ENCODE measurements at places on chromosomes 11 and 22.

DNA sequence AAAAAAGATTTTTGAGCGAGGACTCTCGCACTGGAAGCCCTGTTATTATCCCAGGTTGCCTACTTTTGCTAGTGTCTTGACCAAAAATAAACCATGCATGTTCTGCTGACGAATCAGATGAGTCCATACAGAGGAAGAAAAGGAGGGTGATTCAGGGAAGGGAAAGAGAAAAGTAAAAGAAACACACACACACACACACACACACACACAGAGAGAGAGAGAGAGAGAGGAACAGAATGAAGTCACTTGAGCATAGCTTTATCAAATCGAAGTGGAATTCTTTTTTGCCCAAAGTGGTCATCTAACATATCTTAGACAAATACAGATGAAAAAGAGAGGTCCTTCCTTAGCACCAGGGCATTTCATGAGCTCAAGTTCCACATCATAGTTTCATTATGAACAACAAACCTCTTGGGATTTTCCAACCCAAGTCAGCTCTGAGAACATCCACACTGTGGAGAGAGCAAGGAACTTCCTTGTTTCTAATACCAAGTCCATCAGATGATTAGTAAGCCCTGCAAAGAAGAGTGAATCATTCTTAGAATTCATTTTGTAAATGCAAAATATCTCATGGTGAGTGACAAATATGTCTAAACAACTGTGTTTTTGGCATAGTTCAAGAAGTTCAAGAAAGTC is 7.7 kb upstream of the MMP12 start:
- H3K27ac ChIP-seq = no peak overlapping the region
- DNase-seq = no peak
- H3K27me3 ChIP-seq = no peaks in the 10 kb centered on the region
- H3K4me3 ChIP-seq = no peak overlapping the region

DNA sequence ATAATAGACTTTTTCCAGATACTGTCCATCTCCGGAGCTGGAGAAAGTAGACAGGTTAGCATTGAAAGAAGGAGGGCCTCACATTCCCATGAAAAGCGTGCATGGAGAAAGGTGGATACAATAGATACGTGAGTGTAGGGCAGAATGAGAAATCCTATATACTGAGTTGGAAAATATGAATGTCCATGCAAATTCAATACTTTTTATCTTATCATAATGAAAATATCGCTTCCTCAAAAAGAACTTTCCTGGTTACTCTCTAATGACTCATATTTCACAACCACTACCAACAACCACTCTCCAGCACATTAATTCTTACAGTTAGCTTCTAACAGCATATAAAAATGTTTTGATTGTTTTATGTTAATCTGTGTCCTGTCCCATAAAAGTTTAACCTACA is 22.0 kb upstream of the MS4A6A start:
- no peaks in the 10 kb centered on the region for H3K27me3 ChIP-seq
- H3K4me1 ChIP-seq = no peaks in the 10 kb centered on the region
- no peak for DNase-seq
- no peak overlapping the region for H3K27ac ChIP-seq

GRCh38 chr11:65854852-65855837 is 2.8 kb downstream of the CFL1 start:
- no peak overlapping the region for H3K27ac ChIP-seq
- H3K36me3 ChIP-seq = peaks cover 12% of the 10 kb centered on the region
- DNase-seq = no peak
- H3K4me3 ChIP-seq = no peak overlapping the region
- H3K4me1 ChIP-seq = peaks cover 43% of the 10 kb centered on the region
- no peaks in the 10 kb centered on the region for H3K27me3 ChIP-seq

DNA sequence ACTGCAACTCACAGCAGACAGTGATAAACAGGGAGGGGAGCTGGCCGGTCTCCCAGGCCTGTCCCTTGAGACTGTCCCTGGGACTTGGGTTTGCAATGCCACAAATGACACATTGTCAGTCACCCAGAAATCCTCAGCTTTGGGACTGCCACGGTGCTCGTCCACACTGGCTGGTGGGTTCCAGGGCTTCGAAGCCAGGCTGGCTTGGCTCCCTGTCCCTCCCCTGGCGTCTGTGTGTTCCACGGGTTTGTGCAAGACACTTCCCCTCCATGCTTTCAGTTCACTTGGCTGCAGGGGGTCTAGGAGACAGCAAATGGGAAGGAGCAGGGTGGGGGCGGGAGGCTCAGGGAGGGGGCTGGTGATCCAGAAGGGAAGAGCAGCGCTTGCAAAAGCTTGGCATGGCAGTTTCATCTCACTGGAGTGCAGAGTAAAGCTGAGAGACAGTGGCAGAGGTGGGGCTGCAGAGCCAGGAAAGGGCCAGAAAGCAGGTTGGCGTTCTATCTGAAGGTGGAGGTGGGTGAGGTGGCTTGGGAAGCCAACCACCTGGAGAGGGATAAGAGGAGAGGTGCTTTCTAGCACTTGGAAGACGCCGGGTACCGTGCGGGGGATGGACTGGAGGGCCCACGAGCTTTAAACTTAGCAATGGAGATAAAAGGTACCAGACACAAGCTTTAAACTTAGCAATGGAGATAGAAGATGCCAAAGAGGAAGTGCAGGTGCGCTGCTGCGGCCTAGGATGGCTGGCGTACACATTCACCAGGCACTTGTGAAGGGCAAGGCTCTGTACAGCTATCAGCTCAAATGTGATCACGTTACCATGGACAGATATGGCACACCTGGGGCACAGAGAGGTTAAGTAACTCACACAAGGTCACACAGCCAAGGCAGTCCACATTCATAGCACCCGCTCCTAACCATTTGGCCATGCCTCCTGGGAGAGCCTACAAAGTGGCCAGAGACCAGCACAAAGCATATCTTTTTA is 86.4 kb upstream of the SHISAL1 start:
- no peak overlapping the region for H3K4me3 ChIP-seq
- no peak for DNase-seq
- no peak overlapping the region for H3K27ac ChIP-seq
- H3K27me3 ChIP-seq = peaks cover 10% of the 10 kb centered on the region
